Ammon's horn (tissue), 1 donor: ENCODE measurements at places on chromosomes 5 and 9.

- DNase-seq = peak; percentile 86
Measured at GRCh38 chr5:38780945-38781344, 64.9 kb upstream of the OSMR start.

DNA sequence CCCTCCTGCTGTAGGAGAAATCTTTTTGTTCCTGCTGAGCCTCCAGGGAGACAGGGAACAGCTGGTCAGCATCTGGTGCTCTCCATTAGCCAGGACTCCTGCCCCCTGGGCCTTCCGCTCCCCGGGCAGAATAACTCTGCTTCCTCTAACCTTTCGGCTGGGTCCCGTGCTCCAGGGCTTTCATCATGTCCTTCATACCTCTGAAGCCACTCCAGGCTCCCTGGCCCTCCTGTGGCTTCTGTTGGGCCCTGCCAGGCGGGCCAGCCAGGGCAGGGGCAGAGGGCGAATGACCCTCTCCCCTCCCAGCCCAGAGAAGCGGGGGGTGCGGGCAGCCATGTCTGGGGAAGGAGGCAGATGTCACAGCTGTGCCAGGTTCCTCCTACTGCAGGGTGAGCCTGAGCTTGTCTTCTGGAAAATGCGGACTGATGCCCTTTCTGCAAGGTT is 81.7 kb upstream of the LMX1B start:
- no peak for DNase-seq

GRCh38 chr5:119031905-119032304 is 39.0 kb upstream of the DMXL1 start:
- no peak for DNase-seq

DNA sequence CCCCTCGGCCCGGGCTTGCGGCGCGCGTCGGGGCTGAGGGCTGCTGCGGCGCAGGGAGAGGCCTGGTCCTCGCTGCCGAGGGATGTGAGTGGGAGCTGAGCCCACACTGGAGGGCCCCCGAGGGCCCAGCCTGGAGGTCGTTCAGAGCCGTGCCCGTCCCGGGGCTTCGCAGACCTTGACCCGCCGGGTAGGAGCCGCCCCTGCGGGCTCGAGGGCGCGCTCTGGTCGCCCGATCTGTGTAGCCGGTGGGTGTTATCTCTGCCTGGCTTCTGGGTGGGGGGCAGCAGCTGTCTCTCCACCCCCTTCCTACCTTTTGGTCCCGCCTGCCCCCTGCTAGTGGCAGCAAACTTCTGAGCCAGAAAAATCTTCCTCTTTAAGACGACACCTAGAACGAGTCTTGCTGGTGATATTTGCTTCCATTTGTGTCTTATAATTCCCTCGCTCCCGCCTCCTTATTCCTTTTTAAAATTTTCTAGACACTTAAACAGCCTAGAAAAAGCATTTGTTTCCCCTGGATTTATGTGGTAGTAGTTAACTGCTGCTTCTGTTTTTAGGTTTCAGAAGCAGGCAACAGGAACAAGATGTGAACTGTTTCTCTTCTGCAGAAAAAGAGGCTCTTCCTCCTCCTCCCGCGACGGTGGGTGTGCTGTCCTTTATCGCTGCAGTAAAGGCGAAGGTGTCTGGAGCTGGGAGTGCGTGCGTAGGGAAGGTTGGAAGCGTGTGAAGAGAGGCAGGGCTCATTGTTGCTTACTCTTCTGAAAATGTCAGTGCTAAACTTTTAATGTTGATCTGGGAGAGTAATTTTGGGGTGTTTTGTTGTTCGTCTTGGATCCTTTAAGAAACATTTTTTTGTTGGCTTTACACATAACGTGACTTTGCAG is 554 bp downstream of the JAK2 start:
- DNase-seq = peak; percentile 70

DNA sequence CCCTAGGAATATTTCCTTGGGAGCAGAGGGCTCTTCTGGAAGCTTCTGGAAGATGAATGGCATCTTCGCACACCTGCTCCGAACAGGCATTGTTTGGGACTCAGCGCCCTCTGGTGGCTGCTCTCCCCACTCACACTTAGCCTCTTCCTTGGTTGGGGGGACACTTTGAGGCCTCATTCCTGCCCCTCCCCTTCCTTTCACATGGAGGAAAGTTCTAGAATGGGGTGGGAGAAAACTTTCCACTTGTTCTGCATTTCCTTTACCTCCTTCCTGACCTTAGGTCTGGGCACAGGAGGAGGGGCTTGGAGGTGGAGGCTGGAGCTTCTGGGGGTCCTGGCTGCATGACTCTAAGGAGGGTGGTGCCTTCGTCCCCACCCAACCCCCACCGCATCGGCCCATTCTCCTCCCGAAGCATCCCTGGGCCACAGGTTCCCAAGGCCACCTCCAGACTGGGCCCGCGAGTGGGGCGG is 19.3 kb upstream of the SMIM32 start:
- peak; percentile 64 for DNase-seq

- no peak for DNase-seq
Measured at GRCh38 chr5:159912033-159912800, 4.1 kb upstream of the ADRA1B start.

GRCh38 chr5:143209881-143210395 is 193.5 kb downstream of the NR3C1 start:
- no peak for DNase-seq

DNA sequence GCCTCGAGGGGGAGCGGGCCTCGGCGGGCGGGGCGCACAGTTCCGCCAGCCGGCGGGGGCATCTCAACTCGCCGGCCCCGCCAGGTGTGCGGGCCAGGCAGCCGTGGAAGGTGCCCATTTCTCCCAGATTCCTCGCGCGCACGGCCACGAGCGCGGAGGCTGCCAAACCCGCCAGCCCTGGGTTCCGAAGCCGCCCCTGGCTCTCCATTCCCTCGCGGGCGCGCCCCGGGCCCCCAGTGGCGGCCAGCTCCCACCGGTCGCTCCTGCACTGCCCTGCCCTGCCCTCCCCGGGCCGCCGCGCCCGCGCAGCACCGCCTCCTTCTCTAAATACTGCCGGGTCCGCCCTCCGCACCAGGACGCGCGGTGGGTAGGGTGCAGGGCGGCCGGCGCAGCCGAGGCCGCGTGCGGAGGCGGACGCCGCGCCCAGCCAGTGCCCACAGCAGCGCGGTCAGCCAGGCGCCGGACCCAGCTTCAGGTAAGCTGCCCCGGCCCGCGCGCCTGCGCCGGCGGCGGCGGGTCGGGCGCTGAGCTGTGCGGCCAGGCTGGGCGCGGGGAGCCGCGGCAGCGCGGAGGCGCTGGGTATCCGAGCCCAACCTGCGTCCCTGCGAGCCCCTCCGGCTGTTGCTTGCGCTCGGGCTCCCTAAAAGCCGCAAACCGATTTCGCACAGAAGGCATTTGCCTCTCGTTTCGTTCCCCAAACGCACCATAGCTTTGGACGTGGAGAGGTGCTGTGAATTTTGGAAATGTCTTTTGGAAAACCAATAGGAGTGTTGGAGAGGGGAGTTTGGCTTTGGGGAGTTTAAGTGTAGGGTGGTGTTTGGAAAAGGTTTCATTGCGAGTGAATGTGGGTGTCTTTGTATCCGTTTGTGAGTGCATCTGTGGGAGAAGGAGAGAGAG is at the start of gene TMEM171:
Gene TMEM171 (plus strand): TSS at position 354 of the 897 bp plus-strand sequence. CDS start 2,799 bp downstream, outside the sequence.
- no peak for DNase-seq

- no peak for DNase-seq
Measured at GRCh38 chr5:67319935-67320725, 123.5 kb upstream of the CD180 start.

GRCh38 chr9:130120299-130120587 is 52.0 kb upstream of the NCS1 start:
- no peak for DNase-seq

- DNase-seq = no peak
Measured at GRCh38 chr9:135544981-135545635, 818 bp upstream of the OBP2A start.

DNA sequence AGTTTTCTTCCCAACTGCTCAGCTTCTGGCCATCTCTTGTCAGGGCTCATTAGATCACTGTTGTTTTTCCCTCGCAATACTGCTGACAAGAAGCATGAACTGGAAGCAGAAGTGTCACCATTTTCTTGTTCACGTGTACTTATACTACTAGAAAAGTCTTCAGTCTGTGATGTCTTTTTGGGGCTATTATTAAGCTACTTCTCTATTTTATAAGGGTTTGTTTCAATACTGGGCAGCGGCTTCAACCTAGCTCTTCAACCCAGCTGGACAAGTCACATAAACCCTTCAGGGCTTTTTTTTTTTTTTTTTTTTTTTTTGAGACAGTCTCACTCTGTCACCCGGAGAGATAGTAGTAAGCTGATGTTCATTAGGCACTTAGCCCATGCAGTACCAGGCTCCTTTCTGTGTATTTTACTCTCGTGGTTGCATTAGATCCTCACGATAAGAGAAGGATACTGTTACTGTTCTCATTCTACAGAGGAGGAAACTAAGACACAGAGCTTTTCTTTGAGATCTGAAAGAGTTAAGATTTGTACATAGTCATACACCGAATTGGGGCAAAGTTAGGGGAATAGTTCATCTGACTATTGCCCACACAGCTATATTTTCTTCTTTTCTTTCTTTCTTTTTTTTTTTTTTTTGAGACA is 20.5 kb downstream of the RAPGEF1 start:
- peak; percentile 45 for DNase-seq

- DNase-seq = peak; percentile 72
Measured at GRCh38 chr5:9361835-9362234, 184.0 kb downstream of the SEMA5A start.

DNA sequence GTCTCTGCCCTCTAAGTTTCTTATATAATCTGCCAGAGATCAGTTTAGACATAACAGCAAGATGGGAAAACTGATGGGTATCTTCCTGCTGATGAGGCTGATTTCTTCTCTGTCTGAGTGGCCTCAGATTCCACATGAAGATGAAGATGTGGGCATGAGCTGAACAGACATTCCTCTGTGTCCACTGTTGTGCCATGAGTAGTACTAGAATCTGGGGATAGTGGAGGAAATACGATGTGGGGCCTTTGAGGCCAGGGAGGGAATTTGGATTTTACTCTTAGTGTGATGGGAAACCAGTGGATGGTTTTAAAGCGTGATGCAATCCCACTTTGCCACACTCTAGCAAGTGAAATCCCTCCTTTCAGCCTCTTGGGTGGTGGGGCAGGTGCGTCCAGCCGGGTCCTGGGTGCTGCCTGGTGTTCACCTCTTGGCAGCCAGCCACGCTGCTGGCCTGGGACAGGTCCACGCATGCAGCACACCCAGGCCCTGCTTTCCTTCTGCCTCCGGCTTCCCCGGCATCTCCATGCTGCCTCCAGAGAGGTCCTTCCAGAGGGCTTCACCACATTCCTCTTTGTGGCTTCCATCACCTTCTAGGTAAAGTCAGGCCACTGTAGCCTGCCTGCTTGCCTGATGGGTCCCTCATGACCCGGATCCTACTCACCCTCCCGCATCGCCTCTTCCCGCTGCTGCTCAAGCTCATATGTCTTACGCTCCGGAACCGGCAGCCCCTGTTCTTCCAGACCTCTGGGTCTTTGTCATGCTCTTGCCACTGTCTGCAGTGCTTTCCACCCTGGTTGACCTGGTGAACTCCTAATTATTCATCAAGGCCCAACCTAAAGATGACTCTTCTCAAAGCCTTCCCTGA is 28.1 kb upstream of the SH3PXD2B start:
- DNase-seq = no peak

- DNase-seq = peak; percentile 14
Measured at GRCh38 chr9:111598733-111599091, 735 bp downstream of the PTGR1 start.

GRCh38 chr9:129624947-129625346 is 1.0 kb upstream of the NTMT1 start:
- DNase-seq = no peak

DNA sequence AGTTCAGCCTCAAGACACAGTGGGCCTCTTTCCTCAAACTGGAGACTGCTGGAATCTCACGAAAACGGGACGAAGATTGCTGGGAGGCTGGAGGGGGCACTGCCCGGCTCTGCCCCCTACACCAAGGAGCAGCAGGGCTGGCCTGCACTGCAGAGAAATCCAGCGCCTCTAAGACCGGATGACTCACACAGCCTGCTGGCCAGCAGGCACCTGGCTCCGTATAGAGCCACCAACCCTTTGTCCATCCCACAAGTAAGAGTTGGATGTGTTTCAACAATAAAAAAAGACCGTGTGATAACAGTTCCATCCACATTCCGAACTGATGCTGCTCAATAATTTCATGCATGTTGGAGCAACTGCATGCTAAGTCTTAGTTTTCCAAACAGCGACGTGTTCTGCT is 11.5 kb downstream of the CCDC127 start:
- no peak for DNase-seq
